ENCODE measurements at places on chromosomes 11 and 22. TPM values are rescaled to one million over a fixed set of nuclear protein-coding genes. Genes with fewer than 3 reads are reported as not detected.

SCGB1A1 gene
- 5.4 TPM for total RNA-seq

NRIP3 gene
- 1.3 TPM for total RNA-seq

CREB3L1 gene
- 47.4 TPM for total RNA-seq

F2 gene
- not detected for total RNA-seq

RAG1 gene
- total RNA-seq: 0.78 TPM

DEUP1 gene
- not detected for total RNA-seq

CCDC89 gene
- total RNA-seq: 1.2 TPM

PRG2 gene
- not detected for total RNA-seq

CFAP68 gene
- 20.0 TPM for total RNA-seq

ESRRA gene
- total RNA-seq: 51.9 TPM

GRAP2 gene
- total RNA-seq: 10.1 TPM

LRRC75B gene
- 10.8 TPM for total RNA-seq

MFRP gene
- not detected for total RNA-seq

BET1L gene
- total RNA-seq: 57.9 TPM

MOGAT2 gene
- total RNA-seq: not detected

OR51B4 gene
- total RNA-seq: not detected

OR8G5 gene
- 0.58 TPM for total RNA-seq

APOBEC3H gene
- 0.84 TPM for total RNA-seq

MIOX gene
- not detected for total RNA-seq

CYB5R2 gene
- total RNA-seq: 14.2 TPM

AIFM3 gene
- total RNA-seq: 5.7 TPM

SPECC1L gene
- 87.1 TPM for total RNA-seq

DDI1 gene
- total RNA-seq: not detected

EI24 gene
- 69.6 TPM for total RNA-seq

All from upper lobe of right lung (tissue), 1 donor.